ENCODE measurements at places on chromosomes 2 and 18.

DNA sequence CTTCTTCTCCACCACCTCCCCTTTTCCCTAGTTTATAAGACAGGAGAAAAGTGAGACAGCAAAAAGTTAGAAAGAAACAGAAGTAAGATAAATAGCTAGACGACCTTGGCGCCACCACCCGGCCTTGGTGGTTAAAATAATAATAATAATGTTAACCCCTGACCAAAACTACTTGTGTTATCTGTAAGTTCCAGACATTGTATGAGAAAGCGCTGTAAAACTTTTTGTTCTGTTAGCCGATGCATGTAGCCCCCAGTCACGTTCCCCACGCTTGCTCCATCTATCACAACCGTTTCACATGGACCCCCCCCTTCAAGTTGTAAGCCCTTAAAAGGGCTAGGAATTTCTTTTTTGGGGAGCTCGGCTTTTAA is 1.5 kb upstream of the BUB1 start:
- no peaks in the 10 kb centered on the region for H3K27me3 ChIP-seq
- H3K4me1 ChIP-seq, result peaks cover 32% of the 10 kb centered on the region
- no peak overlapping the region for H3K27ac ChIP-seq

DNA sequence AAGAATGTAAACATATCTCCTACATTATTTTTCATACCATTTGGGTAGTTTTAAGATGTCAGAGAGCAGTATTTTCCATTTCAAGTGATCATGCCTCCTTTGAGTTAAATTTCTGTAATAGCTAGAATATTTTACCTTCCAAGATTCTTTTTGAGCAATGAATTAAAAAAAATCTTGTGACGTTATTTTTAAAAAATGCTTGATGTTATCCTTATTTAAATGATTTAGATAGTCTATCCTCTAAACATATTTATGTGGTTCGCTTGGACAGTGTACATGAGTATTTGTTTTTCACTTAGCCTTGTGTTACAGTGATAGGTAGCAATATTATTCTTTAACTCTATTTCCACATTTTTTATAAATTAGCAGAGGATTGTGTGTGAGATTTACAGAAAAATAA is 639.2 kb upstream of the CDH2 start:
- no peaks in the 10 kb centered on the region for H3K27me3 ChIP-seq
- no peak overlapping the region for H3K27ac ChIP-seq
- DNase-seq, result no peak
- H3K4me3 ChIP-seq, result no peak overlapping the region
- H3K36me3 ChIP-seq, result no peaks in the 10 kb centered on the region
- no peaks in the 10 kb centered on the region for H3K4me1 ChIP-seq

GRCh38 chr2:167890739-167891138 is 356.7 kb downstream of the STK39 start:
- H3K4me3 ChIP-seq, result no peak overlapping the region
- H3K36me3 ChIP-seq, result no peaks in the 10 kb centered on the region
- H3K4me1 ChIP-seq, result no peaks in the 10 kb centered on the region
- no peak for DNase-seq

GRCh38 chr2:64649626-64650025 is 4.1 kb downstream of the SERTAD2 start:
- H3K4me3 ChIP-seq, result no peak overlapping the region
- H3K27ac ChIP-seq, result peak overlapping the region; percentile 55
- peaks cover 40% of the 10 kb centered on the region for H3K4me1 ChIP-seq
- no peak for DNase-seq
- no peaks in the 10 kb centered on the region for H3K36me3 ChIP-seq

DNA sequence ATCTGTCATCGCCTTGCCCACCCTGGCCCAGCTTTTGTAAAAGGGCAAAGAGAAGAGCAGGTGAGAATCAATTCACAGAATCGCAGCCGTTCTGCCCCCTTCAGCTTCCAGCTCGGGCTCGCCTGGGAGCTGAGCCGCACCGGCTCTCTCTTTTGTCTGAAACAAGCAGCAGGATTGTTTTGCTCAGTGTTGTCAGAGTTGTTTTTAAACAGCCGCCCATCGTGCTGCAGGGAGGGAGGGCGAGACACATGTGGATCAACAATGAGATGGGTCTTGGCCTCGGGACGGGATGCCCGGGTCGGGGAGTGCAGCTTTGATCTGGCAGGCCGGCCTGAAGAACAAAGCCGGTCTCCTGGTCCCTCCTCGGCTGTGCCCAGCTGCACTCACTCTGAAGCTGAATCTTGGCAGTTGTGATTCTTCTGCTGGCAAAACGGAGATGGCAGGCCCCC is 39.7 kb upstream of the HDAC4 start:
- peaks cover 9% of the 10 kb centered on the region for H3K27me3 ChIP-seq
- H3K27ac ChIP-seq, result peak overlapping the region; percentile 49
- no peak for DNase-seq
- H3K4me1 ChIP-seq, result peaks cover 27% of the 10 kb centered on the region
- peak overlapping the region; percentile 46 for H3K4me3 ChIP-seq

GRCh38 chr18:61574665-61575064 is 241.4 kb downstream of the CDH20 start:
- H3K4me1 ChIP-seq, result peaks cover 5% of the 10 kb centered on the region
- peaks cover 9% of the 10 kb centered on the region for H3K27me3 ChIP-seq
- no peaks in the 10 kb centered on the region for H3K36me3 ChIP-seq
- DNase-seq, result no peak

DNA sequence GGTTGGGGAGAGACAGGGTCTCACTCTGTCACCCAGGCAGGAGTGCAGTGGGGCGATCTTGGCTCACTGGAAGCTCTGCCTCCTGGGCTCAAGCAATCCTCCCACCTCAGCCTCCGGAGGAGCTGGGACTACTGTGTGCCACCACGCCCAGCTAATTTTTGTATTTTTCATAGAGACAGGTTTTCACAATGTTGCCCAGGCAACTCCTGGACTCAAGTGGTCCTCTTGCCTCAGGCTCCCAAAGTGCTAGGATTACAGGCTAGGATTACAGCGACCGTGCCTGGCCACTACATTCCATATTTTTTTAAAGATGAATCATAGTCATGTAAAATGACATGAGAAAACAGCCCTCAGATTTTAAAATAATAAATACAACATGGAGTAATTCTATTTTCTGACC is 32.3 kb downstream of the CWC22 start:
- no peak for DNase-seq
- H3K27ac ChIP-seq, result no peak overlapping the region
- no peaks in the 10 kb centered on the region for H3K36me3 ChIP-seq
- H3K27me3 ChIP-seq, result no peaks in the 10 kb centered on the region

GRCh38 chr2:119590873-119591272 is 46.6 kb downstream of the CFAP221 start:
- H3K4me3 ChIP-seq, result no peak overlapping the region
- no peak overlapping the region for H3K27ac ChIP-seq
- H3K4me1 ChIP-seq, result no peaks in the 10 kb centered on the region
- no peak for DNase-seq
- no peaks in the 10 kb centered on the region for H3K27me3 ChIP-seq

DNA sequence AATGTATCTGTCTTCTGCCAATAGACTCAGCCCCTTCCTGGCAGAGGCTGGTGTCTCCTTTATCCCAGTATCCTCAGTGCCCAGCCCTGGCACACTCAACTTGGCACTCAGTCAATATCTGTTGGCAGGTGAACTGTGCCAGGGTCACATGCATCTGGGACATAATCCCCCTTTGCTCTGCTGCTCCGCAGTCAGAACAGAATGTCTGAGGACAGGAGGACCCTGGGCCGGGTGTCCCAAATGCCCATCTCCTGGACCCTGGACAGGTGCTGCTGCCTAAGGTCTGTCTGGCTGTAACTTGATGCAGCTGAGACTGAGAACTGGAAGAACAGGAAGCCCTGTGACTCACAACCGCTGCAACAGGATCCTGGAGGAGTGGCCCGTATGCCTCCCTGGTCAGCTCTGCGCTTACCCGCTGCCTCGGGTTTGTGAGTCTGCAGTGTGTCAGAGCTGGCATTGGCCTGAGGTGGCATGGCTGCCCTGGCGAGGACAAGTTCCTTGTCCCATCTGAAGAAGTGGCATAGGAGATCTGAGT is 11.4 kb downstream of the HK2 start:
- peak; percentile 38 for DNase-seq
- no peaks in the 10 kb centered on the region for H3K27me3 ChIP-seq
- H3K4me1 ChIP-seq, result peaks cover 56% of the 10 kb centered on the region
- H3K27ac ChIP-seq, result peak overlapping the region; percentile 88
- no peaks in the 10 kb centered on the region for H3K36me3 ChIP-seq

GRCh38 chr18:62617793-62618591 is 95.2 kb downstream of the ZCCHC2 start:
- H3K4me3 ChIP-seq, result no peak overlapping the region
- no peaks in the 10 kb centered on the region for H3K4me1 ChIP-seq
- no peak overlapping the region for H3K27ac ChIP-seq
- no peaks in the 10 kb centered on the region for H3K27me3 ChIP-seq

GRCh38 chr2:45732946-45733345 is 81.5 kb downstream of the PRKCE start:
- H3K36me3 ChIP-seq, result no peaks in the 10 kb centered on the region
- no peak overlapping the region for H3K27ac ChIP-seq
- DNase-seq, result no peak
- no peak overlapping the region for H3K4me3 ChIP-seq
- H3K27me3 ChIP-seq, result no peaks in the 10 kb centered on the region
- no peaks in the 10 kb centered on the region for H3K4me1 ChIP-seq

- H3K27ac ChIP-seq, result peak overlapping the region; percentile 31
- H3K4me1 ChIP-seq, result peaks cover 15% of the 10 kb centered on the region
- H3K36me3 ChIP-seq, result no peaks in the 10 kb centered on the region
- no peak overlapping the region for H3K4me3 ChIP-seq
- H3K27me3 ChIP-seq, result no peaks in the 10 kb centered on the region
- DNase-seq, result no peak
Measured at GRCh38 chr2:127515383-127515915, 10.8 kb downstream of the IWS1 start.

GRCh38 chr2:203871371-203871983 is 3.9 kb downstream of the CTLA4 start:
- no peak overlapping the region for H3K4me3 ChIP-seq
- no peaks in the 10 kb centered on the region for H3K4me1 ChIP-seq
- DNase-seq, result no peak
- H3K27ac ChIP-seq, result no peak overlapping the region

GRCh38 chr2:200609028-200609614 is 23.3 kb downstream of the AOX1 start:
- no peaks in the 10 kb centered on the region for H3K27me3 ChIP-seq
- H3K36me3 ChIP-seq, result no peaks in the 10 kb centered on the region
- H3K4me1 ChIP-seq, result no peaks in the 10 kb centered on the region
- H3K27ac ChIP-seq, result no peak overlapping the region
- no peak overlapping the region for H3K4me3 ChIP-seq
- DNase-seq, result no peak

DNA sequence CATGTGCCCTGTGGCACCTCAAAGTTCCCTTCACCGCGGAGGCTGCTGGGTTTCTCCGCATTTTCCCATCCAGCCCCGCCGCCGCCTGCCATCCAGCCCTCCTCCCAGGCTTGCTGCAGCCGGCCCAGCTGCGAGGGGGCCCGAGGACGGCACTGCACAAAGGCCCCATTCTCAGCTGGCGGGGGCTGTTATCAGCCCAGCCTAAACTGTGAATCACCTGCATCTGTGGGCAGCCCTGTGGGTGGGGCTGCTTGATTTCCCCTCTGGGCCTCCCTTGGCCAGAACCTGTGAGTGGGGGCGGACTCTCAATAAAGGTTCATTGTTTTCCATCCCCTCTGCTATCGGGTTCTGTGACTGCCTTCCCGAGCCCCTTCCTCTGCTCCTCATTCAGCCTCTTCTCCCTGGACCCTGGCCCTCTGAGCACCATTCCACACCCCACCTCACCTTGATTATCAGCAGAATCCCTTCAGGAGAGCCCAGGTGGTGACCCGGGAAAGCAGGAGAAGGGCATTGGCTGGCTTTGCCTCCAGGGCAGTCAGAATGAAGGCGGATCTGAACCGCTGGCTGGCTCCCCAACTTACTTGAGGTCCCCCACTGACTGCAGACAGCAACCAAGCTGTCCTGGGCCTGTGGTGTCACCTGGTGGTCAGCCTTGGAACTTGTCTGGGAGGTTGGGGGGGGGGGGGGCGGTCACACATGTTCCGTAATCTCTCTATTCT is 204.5 kb downstream of the ZFP36L2 start:
- no peak for DNase-seq
- no peak overlapping the region for H3K27ac ChIP-seq
- no peaks in the 10 kb centered on the region for H3K27me3 ChIP-seq
- H3K4me1 ChIP-seq, result peaks cover 16% of the 10 kb centered on the region
- H3K4me3 ChIP-seq, result no peak overlapping the region

- H3K36me3 ChIP-seq, result no peaks in the 10 kb centered on the region
- H3K4me3 ChIP-seq, result no peak overlapping the region
- DNase-seq, result no peak
- no peaks in the 10 kb centered on the region for H3K27me3 ChIP-seq
Measured at GRCh38 chr2:31390324-31390723, 24.2 kb downstream of the XDH start.

- no peak for DNase-seq
- H3K36me3 ChIP-seq, result no peaks in the 10 kb centered on the region
- H3K27me3 ChIP-seq, result no peaks in the 10 kb centered on the region
- H3K4me3 ChIP-seq, result no peak overlapping the region
Measured at GRCh38 chr2:192735447-192735846, 540.7 kb upstream of the TMEFF2 start.

DNA sequence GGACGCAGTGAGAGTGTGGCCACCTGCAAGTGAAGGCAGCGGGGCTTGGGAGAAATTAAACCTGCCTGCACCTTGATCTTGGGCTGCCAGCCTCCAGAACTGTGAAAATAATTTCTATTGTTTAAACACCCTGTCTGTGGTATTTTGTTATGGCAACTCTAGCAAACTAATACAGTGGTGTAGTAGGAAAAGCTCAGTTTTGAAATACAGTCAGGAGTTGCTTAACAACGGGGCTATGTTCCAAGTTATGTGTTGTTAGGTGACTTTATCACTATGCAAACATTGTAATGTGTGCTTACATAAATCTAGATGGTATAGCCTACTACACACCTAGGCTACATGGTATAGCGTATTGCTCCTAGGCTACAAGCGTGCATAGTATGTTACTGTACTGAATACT is 93.4 kb upstream of the FN1 start:
- DNase-seq, result no peak
- H3K4me3 ChIP-seq, result no peak overlapping the region
- no peaks in the 10 kb centered on the region for H3K36me3 ChIP-seq
- H3K4me1 ChIP-seq, result no peaks in the 10 kb centered on the region

- DNase-seq, result no peak
- no peaks in the 10 kb centered on the region for H3K4me1 ChIP-seq
- no peak overlapping the region for H3K4me3 ChIP-seq
Measured at GRCh38 chr2:17375262-17375661, 143.0 kb downstream of the RAD51AP2 start.

DNA sequence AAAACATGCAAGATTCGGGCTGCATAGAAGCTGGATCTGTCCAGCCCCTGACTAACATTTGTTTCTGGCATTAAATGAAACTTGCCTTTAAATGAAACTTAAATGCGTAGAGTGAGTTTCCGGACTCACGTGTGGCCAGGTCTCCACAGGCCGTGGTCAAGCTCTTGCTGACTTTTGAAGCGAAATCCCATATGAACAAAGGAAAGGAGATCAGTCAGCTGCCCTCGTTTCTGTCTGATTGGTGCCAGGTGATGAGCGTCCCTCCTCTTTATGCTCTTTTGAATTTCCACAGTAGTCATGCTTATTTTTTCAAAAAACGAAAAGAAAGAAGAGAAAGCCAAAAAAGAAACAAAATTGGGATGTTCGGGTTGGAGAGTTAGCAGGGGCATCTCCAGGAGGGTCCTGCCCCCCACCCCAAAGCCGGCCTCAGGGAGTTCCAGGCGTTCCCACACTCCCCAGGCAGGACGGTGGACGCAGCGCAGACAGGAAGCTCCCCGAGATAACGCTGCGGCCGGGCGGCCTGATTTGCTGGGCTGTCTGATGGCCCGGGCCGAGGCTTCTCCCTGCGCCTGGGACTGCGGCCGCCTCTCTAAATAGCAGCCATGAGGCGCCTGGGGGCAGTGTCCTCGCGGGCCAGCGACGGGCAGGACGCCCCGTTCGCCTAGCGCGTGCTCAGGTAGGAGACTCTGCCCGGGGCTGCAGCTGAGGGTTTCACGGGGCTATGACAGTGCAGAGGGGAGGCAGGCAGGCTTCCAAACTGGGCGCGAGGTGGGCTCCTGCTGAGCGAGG is at the start of gene COLEC11:
Gene COLEC11, plus strand, starts transcription at position 620 of the 789 bp plus-strand sequence. CDS start 9,229 bp downstream, outside the sequence.
- no peaks in the 10 kb centered on the region for H3K4me1 ChIP-seq
- H3K27ac ChIP-seq, result no peak within 1 kb of the TSS
- no peaks in the 10 kb centered on the region for H3K27me3 ChIP-seq

All from esophagus squamous epithelium (tissue), 5 donors.